ENCODE measurements at places on chromosomes 13 and 19.

DNA sequence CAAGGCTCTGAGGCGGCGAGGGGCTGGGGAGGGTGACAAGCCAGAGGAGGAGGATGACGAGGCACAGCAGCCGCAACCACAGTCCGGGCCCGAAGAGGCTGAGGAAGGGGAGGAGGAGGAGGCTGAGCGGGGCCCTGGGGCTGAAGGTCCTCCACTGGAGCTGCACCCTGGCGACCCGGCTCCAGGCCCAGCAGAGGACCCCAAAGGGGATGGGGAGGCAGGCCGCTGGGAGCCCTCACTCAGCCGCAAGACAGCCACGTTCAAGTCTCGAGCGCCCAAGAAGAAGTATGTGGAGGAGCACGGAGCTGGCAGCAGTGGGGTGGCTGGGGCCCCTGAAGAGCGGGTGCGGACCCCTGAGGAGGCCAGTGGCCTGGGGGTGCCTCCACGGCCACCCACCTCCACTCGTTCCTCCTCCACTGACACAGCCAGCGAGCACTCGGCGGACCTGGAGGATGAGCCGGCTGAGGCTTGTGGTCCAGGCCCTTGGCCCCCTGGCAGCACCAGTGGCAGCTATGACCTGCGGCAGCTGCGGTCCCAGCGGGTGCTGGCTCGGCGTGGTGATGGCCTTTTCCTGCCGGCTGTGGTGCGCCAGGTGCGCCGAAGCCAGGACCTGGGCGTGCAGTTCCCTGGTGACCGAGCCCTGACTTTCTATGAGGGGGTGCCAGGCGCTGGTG lies 2.9 kb downstream of the CIC start:
- DNase-seq, result no peak

GRCh38 chr13:29810145-29810742 lies 40.2 kb downstream of the UBL3 start:
- DNase-seq, result no peak

DNA sequence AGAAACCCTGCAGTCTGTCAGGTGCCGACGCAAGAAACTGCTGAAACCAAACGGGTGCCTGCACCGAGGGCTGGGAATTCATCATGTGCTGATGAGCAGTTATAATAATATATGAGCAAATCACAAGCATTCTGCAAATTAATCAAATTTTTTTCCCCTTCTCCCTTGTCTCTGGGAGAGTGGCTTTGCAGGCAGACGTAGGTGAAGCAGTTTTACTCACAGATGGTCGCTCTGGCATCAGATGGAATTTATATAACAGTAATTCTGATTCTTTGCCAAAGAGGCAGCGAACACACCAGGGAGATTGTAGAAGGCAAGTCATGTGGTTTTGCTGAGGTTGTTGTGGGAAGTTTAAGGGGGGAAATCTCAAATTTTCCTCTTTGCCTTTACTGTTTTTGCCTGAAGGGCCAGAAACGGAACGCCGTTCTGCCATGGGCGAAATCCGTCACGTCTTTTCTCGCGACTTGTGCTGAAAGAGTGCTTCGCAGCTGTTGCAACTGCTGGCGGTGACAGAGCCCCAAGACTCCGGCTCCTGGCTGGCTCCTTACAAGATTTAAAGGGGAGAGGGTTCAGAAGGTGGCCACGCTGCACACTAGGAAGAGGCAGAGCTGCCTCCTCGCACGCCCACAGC lies 320.1 kb downstream of the ZNF536 start:
- DNase-seq, result no peak

DNA sequence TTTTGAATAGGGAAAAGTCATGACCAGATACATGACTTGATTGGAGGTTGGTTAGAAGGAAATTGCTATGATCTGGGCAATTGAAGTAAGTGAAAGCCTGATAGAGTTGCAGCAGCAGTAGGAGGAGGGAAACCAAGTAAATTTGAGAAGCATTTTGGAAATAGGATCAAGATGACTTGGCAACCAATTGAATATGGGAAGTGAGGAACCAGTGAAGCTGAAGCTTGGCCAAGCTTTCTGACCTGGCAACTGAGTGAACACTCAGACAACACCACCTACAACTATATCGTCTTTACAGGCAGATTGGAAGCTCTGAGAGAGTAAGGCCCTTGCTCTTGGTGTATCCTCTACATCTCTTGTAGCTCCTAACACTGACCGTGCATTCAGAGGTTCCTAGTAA lies 16.2 kb upstream of the KATNAL1 start:
- DNase-seq, result no peak

DNA sequence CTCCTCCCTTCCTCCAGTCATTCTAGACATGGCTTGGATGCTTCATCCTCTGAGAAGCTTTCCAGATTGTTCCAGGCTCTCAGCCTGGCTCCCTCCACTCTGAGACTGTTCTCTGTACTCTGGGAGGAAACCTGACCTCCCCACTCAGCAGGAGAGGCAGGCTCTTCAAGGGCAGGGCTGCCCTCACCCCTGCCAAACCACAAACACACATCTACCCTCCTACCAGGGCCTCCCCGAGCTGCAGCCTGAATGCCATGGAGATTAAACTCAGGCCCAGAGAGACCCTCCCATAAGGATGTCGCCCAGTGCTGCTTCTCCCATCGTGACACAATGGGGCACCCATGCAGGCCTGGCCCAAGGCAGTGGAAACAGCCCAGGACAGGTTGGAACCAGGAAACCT lies 16.2 kb downstream of the NUMBL start:
- no peak for DNase-seq

DNA sequence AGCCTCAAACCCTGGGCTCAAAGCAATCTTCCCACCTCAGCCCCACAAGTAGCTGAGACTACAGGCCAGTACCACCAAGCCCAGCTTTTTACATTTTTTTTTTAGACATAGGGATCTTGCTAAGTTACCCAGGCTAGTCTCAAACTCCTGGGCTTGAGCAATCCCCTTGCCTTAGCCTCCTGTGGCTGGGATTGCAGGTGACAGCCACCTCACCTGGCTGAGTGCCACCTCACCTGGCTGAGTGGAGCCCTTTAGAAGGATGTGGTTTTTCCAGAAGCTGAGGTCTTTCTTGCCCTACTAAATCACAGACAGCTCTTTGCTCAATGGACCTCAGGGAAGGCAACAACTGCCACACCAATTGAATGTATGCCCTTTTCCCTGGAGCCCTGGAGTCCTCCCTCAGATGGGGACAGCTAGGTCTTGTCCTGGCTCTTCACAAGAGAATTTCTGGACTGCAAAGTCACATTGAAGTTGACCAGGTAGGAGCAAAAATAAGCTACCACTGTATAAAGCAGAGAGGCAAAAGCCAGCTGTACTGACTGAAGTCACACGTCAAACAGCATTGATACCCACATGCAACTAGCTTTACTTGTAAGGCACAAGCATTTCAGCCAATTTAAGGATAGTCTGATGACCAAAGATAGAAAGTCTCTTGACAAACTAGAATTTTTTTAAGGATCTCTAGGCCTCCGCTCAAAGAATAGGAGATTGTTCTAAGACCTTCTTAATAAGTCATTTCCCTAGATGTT lies 14.0 kb downstream of the PDX1 start:
- no peak for DNase-seq

DNA sequence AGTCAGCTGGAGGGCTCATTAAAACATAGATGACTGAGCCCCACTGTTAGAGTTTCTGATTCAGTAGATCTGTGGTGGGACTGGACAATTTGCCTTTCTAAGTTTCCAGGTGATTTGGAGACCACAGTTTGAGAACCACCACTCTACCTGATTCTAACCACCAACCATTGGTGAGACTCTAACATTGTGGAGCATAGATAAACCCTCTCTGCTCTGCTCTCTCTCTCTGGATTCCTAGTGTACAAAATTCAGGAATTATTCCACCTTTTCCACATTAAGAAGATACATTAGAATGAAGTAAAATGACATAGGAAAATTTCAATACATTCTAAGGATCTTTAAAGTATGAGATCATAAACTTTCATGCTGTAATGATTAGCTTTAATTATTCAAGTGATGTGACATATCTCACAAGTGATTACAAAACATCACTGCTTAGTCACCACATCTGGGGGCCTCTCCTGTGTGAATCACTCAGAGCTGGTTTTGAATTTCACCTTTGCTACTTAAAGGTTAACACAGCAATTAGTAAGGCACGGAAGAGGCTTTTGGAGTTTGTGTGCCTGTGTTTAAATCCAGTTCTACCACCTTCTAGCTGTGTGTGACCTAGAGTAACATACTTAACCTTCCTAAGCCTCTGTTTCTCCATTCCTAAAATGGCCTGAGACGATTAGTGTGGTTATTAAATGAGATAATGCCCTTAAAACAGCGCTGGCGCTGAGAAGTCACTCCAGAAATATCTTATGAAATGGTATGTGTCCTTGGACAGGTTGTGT lies 78.5 kb upstream of the NBEA start:
- DNase-seq, result no peak

- DNase-seq, result no peak
Observed at GRCh38 chr19:44731622-44732021, 16.9 kb upstream of the BCL3 start.

DNA sequence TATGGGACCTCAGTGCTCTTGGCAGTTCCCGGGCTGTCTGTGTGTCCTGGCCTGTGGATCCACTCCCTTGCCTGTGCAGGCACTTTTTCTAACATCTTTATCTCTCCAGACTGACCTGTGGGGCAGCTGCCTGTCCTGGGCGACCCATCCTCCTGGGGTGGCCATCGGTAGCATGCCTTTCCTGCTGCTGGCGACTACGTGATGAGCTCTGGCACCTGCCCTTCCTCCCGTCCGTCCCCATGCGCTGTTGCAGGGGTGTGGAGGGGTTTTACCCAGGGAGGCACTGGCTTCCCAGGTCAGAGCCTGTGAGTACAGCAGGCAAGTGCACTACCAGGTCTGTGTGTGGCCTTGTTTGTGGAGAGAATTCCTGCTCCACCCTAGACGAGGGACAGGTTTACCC lies 93.3 kb downstream of the KDM4B start:
- no peak for DNase-seq

DNA sequence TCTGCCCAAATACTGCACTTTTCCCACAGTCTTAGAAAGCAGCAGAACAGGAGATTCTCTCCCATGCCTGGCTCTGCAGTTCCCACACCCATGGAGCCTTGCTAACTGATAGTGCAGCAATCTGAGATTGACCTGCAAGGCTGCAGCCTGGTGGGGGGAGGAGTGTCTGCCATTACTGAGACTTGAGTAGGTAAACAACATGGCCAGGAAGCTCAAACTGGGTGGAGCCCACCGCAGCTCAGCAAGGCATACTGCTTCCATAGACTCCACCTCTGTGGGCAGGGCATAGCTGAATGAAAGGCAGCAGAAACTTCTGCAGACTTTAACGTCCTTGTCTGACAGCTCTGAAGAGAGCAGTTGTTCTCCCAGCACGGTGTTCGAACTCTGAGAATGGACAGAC lies 358.5 kb upstream of the PCDH9 start:
- DNase-seq, result no peak

- DNase-seq, result no peak
Observed at GRCh38 chr19:46461537-46461936, 9.8 kb downstream of the PNMA8A start.

GRCh38 chr19:48490981-48491792 lies 20.4 kb downstream of the LMTK3 start:
- no peak for DNase-seq

DNA sequence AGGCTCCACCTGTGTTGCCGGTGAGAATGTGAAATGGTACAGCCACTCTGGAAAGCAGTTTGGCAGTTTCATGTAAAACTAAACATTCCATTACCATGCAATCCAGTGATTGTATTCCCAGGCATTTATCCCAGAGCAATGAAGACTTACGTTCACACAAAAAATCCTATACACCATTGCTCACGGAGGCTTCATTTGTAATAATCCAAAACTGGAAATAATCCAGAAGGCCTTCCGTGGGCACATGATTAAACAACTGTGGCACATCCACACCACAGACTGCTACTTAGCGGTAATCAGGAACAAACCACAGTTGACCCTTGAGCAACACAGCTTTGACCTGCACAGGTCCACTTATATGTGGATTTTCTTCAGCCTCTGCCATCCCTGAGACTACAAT lies 339.7 kb downstream of the MTUS2 start:
- no peak for DNase-seq

DNA sequence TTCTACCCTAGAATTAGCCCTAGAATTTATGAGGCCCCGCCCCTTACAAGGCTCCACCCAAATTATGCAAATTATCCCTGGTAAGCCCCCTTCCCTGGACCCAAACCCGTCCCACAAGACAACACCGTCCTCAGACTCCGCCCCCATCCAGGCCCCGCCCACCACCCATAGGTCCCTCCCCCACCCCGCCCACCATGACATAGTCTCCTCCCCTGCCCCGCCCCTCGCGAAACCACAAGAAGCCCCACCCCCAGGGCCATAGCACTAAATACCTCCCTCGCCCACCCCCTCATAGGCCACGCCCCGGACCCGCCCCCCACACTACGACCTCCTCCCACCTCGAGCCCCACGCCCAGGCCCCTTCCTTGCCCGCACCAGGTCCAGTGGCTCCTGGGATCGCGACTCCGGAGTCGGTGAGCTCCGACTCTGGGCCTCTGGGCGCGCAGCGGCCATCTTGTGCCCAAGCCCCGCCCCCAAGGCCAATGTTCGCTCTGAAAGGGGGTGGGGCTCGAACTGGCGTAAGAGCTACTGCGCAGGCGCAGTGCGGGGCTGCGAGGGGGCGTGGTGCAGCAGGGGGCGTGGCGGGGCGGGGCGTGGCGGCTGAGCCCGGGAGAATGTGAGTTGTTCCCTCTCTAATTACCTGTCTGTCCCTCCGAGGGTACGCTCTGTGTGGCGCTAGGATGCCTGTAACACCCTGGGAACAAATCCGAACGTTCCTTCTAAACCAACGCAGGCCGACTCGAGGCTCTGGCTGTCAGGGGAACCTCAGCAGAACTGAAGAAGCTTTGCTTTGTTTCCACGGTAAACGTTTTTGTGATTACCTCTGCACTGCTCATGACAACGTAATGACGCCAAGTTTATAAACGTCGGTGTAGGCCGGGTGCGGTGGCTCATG lies at the start of gene ZNF784:
Gene ZNF784 (minus strand): TSS at position 458 of the 895 bp plus-strand sequence. CDS start 5 bp downstream, at position 453.
- DNase-seq, result peak; percentile 82

- no peak for DNase-seq
Observed at GRCh38 chr19:13055213-13056051, 47.2 kb downstream of the LYL1 start.

GRCh38 chr19:55092423-55093318 lies 17.0 kb downstream of the EPS8L1 start:
- no peak for DNase-seq

DNA sequence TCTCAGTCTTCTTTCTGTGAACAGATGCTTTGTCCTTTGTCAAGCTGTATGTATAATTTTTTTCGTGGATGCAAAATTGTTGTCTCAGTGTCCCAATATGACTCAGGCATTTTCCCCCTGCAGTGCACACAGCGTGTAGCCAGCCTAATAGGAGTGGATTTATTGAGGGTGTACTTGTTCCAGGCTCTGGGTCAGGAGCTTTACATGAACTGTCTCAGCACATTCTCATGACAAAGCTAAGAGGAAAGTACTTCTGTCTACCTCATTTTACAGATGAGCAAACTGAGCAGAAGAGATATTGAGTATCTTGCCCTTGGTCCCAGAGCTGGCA lies 50.8 kb downstream of the STK24 start:
- DNase-seq, result no peak

- no peak for DNase-seq
Observed at GRCh38 chr13:39394796-39395678, 208.0 kb downstream of the LHFPL6 start.

All from esophagus squamous epithelium (tissue), 5 donors.